ENCODE measurements at places on chromosomes 3 and 15.
A peak's percentile ranks its signal among the peaks of the same experiment; 100 is the strongest.

GRCh38 chr3:26963361-26963743 is 340.8 kb downstream of the LRRC3B start:
- no peak for DNase-seq

- no peak for DNase-seq
Measured at GRCh38 chr3:155001289-155002010, 78.7 kb upstream of the MME start.

- DNase-seq, result peak; percentile 71
Measured at GRCh38 chr3:185280572-185281365, 26.9 kb upstream of the EHHADH start.

DNA sequence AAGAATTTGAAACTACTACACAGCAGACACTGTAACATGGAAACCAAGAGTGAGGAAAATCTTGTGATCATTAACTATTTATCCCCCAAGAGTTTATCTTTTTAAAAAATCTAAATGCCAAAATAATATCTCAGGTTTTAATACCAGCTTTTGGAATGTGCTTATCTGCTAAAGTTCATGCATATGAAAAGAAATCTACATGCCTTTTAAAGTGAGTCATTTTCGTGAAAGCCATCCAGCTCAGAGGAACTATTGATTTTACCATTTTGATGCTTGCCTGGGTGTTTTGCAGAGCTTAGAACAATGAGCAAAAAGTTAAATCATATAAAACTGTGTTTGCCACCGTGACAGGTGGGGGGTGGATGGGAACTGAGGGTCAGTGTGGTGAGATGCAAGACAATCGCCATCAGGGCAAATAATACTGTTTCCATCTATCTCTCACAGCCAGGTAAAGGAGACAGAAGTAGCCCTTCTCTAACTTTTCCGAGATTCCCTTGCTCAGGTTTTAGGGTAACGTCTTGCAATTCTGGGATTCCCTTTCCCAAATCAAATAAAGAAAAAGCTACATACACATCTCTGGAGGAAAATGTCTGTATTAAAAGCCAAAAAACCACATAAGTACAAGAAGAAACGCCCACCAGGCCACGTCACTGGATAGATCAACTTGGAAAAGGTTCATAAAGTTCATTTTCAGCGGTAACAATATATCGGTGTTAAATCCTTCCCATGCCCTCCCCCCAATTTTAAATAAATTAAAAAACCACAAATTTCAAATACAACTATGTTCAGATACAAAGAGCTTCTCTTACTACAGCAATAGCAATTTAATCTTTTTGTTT is 2.0 kb downstream of the TMEM158 start:
- no peak for DNase-seq

DNA sequence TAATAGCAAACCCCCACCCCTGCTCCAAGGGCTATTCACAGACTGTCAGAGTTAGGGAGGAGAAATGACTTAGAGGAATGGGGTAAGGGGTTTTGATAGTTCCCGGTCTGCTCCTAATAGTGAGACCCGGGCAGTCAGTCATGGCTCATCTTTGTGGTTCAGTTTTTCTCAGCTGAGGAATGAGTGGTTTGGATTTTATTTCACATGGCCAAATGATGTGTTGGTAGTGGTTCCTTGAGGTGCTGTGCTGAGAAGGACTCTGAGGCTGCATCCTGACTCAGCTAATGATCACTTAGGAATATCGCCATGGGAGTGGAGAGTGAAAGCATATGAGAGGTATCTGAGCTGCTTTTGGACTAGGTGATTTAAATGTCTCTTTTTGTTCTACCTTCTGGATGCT is 80.2 kb downstream of the LPP start:
- DNase-seq, result no peak

DNA sequence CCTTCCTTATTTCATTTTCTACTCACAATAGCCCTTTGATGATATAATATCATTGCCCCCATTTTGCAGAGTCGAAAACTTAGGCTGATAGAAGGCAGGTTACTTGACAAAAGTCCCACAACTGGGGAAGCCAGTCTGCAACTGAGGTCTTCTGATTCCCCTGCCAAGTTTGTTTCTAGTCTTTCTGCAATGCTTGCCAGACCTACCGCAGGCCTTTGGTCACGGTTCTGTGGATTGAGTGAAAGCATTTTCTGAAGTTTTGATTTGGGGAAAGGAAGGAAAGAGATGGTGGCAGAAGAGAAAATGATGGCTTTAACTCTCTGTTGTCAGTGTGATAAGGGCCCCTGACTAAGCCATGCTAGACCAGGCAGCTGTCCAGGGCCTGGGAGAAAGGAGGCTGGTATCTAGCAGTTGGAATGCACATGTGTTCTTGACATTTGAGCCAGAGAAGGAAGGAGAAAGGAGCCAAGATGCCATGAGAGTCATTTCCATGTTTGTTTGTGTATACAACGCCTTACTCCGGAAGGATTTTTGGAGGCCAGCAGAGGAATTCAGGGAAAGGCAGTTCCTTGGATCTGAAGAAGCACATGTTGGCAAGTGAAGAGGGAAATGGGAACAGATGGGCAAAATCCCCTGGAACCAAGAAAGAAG is 29.9 kb downstream of the FAH start:
- DNase-seq, result no peak

DNA sequence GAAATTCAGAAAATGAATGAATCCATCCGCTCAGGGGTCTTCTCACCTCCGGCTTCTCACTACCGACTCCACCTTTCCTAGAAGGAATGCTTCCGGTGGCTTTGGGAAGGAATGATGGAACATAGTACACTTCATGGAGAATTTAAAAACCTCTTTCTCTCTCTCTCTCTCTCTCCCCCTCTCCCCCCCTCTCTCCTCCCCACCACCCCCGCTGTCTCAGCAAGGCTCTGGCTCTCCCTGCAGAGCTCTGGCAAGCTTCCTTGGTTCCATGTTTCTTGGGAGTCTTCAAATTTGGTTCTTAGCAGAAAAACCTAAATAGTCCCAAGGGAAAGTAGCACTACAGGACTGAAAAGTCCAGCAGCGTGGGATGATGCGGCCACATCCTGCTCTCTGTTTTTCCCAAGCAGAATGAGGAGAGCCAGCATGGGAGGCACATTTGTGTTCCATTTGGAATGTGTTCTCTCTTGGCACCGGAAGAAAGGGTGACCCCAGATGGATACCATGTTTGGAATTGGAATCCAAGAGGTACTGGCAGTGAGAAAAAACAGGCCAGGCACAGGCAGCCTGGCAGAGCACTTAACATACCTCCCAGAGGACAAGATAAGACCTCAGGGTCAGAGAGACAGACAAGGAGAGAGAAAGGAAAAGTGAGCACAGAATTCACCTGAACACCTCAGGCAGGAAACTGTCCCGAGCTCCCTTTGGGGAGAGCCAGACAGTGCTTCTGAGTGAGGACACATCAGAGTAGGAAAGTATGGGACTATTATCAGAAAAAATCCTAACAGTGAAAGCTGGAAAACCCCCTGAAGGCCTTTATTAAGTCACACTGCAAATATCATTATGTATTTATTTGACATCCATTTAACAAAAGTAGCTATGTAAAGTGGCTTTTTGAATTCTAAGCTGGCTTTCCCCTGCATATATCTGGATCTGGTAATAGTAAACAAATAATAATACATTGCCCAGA is at the start of gene POPDC2:
POPDC2 (minus strand) TSS at position 116 of the 967 bp plus-strand sequence. CDS start 166 bp downstream, outside the sequence.
- no peak for DNase-seq

DNA sequence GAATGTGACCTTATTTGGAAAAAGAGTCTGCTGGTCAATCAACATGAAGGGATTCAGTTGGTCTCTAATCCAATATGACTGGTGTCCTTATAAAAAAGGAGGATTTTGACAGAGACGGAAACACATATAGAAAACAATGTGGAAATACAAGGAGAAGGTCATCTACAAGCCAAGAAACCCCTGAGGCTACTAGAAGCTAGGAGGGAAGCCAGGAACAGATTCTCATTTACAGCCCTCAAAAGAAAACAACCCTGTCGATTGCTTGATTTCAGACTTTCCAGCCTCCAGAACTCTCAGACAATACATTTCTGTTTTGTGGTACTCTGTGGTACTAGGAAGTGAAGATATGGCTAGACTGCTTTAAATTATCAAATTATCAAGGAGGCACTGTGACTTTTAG is 162.9 kb upstream of the IGF1R start:
- DNase-seq, result no peak

DNA sequence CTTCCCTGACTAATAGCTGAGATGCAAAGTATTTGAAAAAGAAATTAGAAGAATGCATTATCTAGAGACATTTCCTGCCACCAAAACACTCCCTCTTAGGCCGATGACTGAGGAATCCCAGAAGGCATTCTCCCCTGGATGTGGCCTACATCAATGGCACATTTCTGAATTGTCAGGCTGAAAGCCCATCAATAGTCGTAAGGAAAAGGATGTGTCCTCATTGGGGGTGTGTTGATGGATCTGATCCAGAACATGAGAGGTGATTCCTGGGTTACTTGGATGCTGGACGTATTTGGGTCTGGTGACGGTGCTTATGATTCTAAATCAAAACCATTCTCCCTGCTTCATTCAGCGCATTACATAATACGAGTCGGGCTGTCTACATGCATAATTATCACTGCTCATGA is 216.9 kb upstream of the CDIN1 start:
- DNase-seq, result no peak

- DNase-seq, result no peak
Measured at GRCh38 chr3:64031540-64032508, 8.5 kb upstream of the PSMD6 start.

- no peak for DNase-seq
Measured at GRCh38 chr3:197490098-197491058, 65.4 kb downstream of the BDH1 start.

DNA sequence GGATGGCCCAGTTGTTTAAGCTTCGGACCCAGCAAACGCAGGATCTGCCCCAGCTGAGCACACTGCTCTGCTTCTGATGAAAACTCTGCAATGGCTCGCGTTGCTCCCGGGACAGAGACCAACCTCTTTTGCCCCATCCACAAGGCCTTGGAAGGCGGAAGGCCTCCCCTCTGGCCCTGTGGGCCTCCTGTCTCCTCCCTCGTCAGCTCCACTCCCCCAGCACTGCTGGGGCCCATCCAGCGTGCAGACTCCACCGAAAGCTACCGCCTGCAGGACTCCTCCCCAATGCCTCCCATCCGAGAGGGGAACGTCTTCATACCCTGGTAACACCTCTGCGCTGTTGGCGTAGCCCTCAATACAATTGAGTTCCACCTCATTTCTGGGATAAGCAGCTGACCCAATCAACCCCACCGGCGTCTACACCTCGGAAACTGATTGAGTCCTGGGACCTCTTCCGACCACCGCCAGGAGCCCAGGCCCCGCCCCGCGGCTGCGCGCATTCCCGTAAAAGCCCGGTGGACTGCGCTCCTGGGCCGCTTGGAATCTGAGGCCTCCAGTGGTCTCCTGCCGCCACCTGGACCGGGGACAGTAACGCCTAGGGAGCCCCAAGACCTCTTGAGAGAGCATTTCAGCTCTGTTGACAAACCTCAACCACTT is at the start of gene PRR23E:
PRR23E (plus strand) TSS at position 556 of the 657 bp plus-strand sequence. CDS start 3,555 bp downstream, outside the sequence.
- DNase-seq, result no peak

DNA sequence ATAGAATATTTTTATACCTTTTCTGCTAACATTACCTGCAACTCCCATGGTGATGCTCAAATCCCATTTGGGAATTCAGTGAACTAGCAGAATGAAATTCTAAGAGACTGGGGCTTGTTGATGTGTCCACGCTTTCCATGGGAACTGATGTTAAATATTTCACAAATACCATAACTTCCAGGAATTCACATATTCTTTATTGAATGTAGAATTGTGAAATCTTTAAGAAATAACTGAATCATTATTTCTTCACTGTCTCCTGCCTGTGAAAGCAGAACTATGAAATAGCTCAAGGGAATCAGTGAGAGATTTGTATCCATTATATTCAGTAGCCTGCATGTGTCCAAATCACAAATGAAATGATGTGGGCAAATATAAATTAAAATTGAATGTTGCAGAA is 130.8 kb downstream of the SERPINI1 start:
- no peak for DNase-seq

- no peak for DNase-seq
Measured at GRCh38 chr3:32568953-32569352, 1.7 kb downstream of the DYNC1LI1 start.

DNA sequence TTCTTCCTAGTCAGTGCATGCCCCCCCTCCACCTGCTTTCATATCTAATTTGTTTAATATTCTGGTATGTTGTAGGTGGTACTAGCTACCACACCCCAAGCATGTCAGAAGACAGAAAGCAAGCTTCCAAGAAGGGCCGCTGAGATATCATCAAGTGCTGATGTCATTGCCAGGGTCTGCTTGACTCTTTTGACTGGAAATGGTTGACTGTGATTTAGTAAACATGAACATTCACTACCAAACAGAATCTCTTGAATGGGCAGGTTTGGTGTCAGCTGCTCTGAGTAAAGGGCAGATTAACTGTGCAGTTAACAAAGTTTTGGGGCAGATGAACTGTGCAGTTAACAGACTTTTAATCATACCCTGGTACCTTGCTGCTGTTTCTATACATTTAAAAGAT is 244.2 kb upstream of the SATB1 start:
- DNase-seq, result no peak

GRCh38 chr15:64251121-64251520 is 88.3 kb upstream of the PPIB start:
- no peak for DNase-seq

GRCh38 chr3:116591236-116591635 is 118.3 kb upstream of the TUSC7 start:
- DNase-seq, result no peak

DNA sequence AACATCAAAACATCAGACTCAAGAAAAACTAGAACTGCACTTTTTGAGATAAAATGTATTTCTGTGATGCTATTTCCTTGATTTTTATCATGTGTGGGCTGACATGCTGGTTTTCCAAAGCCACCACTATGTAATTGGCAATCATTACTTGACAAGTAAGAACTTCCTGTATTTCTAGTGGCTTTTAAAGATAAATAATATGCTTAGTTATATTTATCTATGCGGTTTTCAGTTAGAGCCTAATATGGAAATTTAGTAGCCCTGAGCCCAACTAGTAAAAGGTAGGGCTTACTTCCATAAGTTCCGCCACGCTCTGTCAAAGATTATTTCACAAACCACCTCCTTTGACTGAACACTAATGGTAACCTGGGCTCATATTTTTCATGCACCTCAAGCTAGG is 91.6 kb downstream of the PPARG start:
- no peak for DNase-seq

GRCh38 chr3:16028604-16029003 is 145.9 kb upstream of the GALNT15 start:
- DNase-seq, result no peak

DNA sequence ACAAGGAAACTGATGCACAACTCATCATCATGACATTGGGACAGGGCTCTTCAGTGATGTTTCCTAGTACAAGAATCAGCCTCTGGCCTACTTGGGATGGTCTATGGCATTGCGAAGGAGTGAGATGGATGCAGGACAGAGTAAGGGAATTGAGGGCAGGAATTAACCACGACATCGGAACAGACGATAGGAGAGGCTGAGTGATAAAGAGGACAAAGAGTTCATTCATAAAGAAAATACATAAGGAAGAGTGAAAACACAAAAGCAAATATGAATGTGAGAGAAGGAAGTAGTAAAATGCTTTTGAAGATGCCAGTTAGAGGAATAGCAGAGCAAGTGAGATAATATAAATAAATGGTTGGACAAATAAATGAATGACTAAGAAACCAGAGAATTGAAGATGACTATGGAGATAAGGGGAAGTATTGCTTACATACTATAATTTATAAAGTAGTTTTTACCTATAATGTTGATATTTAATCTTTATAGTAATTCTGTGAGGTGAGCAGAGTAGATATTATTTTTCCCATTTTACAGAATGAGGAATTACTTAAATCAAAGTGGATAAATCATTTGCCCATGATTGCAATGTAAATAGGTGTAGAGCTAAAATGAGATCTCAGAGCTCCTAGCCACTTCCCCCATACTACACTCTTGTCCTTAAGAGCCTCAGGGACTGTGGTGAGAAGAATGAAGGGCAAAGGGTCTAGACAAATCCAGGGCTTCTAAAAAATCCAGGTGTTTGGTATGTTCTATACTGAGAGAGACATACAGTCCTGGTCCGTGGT is 203.3 kb downstream of the DTWD1 start:
- no peak for DNase-seq
